ENCODE measurements at places on chromosomes 7 and 10.

- DNase-seq = no peak
Measured at GRCh38 chr7:145543242-145543641, 573.4 kb upstream of the CNTNAP2 start.

DNA sequence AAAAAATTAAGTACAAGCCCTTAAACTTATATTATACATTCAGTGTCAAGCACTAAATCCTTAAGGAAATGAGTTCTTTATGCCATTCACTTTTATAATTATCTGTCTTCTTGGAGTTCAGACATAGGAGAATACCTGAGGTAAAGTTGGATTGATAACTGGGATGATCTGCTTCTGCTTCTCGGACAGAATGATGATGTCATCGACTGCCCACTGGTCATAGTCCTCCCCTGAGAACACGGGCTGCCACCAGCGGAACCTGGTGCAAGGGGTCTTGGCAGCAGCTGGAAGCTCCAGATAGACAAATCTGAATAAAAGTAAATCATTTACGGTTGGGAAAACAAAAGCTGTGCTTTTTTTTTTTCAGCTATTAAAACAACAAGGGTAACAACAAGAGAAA is 148.2 kb upstream of the SLC26A5 start:
- DNase-seq = no peak

- DNase-seq = no peak
Measured at GRCh38 chr7:94374231-94374630, 20.5 kb upstream of the COL1A2 start.

- DNase-seq = no peak
Measured at GRCh38 chr7:20601121-20601520, 14.3 kb upstream of the ABCB5 start.

- no peak for DNase-seq
Measured at GRCh38 chr7:50409856-50410745, 40.0 kb downstream of the FIGNL1 start.

DNA sequence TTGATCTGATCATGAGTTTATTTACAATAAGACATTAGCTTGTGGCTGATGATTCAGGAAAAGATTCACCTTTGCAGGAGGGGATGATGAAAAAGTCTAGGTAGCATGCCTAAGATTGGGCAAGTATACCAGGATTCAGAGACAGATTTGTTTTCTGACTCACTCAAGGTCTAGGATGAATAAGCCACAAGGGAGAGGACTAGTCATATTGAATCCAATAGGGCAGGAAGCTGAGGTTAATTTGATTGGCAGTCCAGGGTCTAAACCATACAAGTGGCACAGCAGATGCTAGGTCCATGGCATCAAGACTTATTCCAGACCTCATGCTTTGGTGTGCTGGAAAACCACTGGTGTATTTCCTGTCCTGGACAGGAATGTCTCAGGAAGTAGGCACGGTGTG is 1133.4 kb downstream of the XPNPEP1 start:
- DNase-seq = no peak

DNA sequence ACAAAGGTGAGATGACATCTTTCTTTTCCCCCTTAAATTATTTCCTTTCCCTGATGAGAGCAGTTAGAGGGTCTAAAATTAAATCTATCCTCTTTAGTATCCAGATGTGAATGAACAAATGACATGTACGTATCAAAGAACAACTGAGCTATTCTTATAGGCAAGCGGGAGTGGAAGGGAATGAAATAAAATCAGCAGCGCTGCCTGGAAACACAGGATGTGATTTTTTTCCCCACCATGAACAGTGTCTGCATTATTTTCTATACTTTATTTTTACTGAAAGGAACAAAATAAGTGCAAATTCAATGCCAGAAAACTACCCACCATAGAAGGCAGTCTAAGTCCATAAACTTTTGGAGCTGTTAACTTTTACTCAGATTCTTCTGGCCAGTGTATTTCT is 40.6 kb downstream of the SLC26A4 start:
- no peak for DNase-seq

GRCh38 chr10:27635290-27635689 is 110.3 kb downstream of the MKX start:
- DNase-seq = no peak

- no peak for DNase-seq
Measured at GRCh38 chr7:4189131-4189570, 492.9 kb upstream of the FOXK1 start.

- DNase-seq = no peak
Measured at GRCh38 chr7:69684369-69685292, 86.4 kb downstream of the AUTS2 start.

- peak; percentile 48 for DNase-seq
Measured at GRCh38 chr7:47968847-47969774, 10.3 kb downstream of the HUS1 start.

DNA sequence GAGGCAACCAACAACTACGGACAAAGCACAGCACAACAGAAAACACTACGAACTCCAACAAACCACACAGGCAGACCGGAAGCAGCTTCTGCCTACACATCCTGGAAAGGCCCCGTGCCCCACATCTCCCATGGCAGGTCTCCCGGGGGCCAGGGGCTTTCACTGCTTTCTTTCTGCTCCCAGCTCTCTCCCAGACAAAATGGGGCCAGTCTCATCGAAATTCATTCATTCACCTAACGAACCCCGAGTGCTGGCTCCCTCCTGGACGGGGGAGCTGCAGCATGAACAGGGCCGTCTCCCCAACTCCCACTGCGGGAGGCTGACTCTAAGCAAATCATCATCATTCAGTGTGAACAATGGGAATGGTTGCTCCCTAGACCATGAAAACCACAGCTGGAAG is 47.6 kb upstream of the NANOS1 start:
- no peak for DNase-seq

GRCh38 chr10:72834183-72834825 is 59.2 kb upstream of the OIT3 start:
- peak; percentile 0 for DNase-seq

- DNase-seq = no peak
Measured at GRCh38 chr10:110706690-110707098, 62.6 kb downstream of the RBM20 start.

GRCh38 chr7:138981332-138982203 is at the start of gene KIAA1549:
TSS of gene KIAA1549 (minus strand) at chr7:138981389. CDS start at chr7:138981269, 120 bp downstream.
- no peak for DNase-seq

- DNase-seq = no peak
Measured at GRCh38 chr7:129368389-129368986, 65.7 kb upstream of the STRIP2 start.

DNA sequence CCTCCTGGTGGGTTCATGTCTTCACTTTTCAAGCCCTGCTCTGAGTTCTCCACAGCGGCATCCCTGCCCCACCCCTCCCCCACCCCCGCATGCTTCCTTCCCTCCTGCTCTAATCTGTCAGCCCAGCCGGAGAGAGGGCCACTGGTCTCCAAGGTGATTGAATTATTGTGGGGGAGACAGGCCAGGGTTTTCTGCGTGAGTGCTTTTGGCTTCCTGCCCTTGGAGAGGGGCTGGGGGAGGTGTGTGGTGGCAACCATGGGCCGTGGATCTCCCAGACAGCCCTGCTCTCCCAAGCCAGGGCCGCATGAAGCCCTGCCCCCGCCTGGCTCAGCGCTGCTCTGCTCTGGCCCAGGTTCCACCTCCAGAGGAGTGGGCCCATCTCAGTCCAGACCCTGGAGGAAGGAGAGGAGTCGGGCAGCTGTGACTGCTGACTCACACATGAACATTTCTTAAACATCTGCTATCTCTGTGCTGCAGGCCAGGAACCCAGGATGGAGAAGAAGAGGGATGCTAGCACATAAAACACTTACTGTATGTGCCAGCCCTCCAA is 109.9 kb downstream of the ZMIZ1 start:
- DNase-seq = no peak

- DNase-seq = no peak
Measured at GRCh38 chr10:35165136-35165535, 38.5 kb downstream of the CREM start.

DNA sequence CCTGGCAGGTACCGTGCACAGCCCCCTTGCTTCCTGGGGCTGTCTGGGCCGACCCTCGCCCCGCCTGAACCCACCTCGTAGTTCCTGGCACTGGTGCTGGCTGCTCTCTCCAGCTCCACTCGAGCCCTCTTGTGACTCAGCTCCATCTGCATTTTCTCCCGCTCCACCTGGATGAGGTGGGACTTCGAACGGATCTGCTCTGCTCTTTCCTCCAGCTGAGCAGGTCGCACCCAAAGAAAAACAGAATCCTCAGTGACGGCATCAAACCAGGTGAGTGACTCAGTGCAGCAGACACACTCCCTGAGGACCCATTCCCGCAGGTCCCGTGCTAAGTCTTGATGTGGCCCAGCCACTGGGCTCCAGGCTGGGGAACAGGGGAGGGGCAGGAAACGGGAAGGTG is 7.4 kb downstream of the MAD1L1 start:
- no peak for DNase-seq

DNA sequence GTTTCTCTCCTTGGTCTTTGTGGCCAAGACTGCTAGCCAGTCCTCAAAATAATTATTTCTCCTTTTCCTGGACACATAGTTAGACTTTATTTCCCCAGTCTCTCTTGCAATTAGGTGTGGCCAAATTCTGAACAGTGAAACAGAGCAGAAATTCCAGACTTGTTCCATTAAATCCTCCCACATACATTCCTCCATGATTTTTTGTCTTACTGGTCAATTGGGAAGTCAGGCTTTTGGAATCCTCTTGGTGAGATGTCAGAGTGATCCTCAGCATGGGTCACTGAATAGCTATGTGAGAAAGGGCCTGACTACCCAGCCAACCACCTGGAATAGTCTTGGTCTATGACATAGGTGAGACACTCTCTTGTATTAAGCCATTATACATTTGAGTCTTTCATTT is 164.2 kb downstream of the DGKI start:
- no peak for DNase-seq

- no peak for DNase-seq
Measured at GRCh38 chr10:69329721-69330178, 51.5 kb downstream of the HK1 start.

DNA sequence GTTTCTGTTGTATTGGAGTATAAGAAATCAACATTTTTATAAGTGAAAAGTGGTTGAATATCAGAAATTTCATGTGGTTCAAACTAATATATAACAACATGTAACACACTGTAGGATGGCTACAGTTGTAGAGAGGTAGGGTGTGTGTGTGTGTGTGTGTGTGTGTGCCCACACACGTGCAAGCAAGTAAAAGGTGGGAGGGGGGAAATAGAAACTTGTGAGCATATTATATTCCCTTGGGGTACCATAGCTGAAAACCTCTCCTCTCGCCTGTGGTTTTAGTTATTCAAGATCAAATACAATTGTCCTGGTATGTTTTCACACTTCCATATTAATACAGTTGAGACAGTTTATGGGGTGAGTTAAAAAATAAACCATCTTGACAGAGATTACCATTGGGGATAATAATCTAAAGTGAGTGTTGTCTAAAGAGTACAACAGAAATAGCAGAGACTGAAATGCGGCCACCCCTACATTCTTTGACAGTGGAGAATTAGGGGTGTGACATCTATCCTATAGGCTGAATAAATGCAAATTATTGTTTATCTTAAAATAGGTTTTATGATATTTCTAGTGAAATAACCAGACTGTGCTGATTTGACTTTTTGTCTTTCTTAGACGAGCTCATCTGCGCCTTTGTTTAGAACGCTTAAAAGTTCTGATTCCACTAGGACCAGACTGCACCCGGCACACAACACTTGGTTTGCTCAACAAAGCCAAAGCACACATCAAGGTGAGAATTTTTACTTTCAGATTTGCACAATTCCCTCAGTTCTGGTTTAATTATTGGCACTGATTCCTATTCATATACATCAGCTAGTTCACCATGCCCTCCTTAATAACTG is 25.9 kb downstream of the SMNDC1 start:
- DNase-seq = no peak

DNA sequence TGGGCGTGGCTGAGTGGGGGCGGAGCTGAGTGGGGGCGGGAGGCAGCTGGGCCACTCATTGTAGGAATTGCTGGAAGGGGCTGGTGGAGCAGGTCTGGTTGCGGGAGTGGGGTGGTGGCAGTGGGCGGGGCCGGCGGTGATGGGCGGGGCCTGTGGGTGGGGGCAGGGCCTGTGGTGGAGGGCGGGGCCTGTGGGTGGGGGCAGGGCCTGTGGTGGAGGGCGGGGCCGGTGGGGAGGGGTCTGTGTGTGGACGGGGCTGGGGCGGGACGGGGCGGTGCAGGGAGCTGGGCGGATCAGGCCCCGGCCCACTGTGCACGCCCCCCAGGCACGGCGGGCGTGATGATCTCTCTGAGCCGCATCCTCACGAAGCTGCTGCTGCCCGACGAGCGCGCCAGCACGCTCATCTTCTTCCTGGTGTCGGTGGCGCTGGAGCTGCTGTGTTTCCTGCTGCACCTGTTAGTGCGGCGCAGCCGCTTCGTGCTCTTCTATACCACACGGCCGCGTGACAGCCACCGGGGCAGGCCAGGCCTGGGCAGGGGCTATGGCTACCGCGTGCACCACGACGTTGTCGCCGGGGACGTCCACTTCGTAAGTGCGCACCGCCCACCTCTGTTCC is 14.0 kb downstream of the SLC29A4 start:
- no peak for DNase-seq

GRCh38 chr7:20299647-20300312 is 30.9 kb upstream of the ITGB8 start:
- no peak for DNase-seq

- DNase-seq = no peak
Measured at GRCh38 chr7:23912065-23912464, 202.0 kb downstream of the STK31 start.

GRCh38 chr7:155483868-155484325 is 26.0 kb downstream of the EN2 start:
- DNase-seq = peak; percentile 32

DNA sequence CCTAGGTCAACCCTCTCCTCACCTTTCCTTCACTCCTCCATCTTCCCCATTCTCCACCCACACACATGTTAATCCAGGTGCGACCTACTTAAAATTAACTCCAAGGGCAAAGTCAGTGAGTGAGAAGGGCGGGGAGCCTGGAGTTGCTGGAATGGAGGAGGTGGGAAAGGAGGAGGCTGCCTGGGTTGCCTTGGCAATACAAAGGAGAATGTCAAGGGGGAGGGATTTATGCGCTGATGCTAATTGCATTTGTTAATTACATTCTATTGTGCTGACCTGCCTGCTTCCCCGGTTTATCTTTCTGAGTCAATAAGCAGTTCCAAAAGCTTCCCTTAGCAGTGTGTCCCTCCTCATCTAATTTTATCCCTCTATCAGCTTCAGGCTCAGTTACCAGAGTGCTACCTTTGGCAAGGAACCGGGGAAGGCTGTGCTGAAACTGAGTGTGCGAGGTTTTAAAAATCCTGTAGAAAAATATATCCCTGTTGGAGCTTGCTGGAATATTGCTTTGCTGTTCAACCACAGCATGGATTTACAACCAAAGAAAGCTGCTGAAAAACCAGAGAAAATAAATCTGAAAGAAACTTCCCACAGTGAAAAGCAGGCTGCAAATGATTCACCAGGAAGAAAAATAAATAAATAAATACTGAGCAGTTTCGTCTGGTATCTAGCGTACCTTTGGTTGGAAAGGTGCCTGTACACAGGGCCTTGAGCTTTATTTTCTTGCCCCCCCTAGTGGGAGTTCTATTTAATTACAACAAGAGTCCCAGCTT is 113.2 kb upstream of the DGKB start:
- DNase-seq = peak; percentile 77

Data from NCI-H2107 (cell line).